ENCODE measurements at places on chromosomes 5 and 9.

DNA sequence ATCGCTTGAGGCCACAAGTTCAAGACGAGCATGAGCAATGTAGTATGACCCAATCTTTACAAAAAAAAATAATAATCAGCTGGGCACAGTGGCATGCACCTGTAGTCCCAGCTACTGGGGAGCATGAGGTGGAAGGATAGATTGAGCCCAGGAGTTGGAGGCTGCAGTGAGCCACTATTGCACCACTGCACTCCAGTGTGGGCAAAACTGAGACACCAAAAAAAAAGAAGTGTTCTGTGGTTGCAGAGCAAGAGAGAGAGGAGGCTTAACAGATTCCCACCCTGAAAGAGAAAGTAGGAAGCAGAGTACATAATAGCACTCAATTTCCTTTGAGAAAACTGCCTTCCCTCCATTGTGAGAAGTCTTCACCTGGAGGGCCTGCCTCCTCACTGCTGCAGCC, 52.6 kb downstream of the ALDH7A1 start:
- no peak for DNase-seq

DNA sequence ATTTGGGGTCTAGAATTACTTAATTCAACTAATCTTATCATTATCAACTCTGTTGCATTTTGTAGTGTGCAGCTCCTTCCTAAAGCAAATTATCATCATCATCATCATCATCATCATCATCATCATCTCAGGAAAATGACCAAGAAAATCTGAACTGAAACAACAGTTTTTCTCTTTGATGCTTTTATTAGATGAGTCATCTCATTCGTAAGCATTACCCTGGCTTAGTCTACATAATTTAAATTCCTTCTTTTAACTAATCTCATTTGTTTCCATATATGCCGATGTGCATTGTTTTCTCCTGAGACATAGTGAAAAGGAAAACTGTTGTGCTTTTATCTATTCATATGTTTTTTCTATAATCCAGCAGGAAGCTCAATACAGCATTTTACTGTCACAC, 173.0 kb upstream of the PDE4D start:
- DNase-seq: no peak

DNA sequence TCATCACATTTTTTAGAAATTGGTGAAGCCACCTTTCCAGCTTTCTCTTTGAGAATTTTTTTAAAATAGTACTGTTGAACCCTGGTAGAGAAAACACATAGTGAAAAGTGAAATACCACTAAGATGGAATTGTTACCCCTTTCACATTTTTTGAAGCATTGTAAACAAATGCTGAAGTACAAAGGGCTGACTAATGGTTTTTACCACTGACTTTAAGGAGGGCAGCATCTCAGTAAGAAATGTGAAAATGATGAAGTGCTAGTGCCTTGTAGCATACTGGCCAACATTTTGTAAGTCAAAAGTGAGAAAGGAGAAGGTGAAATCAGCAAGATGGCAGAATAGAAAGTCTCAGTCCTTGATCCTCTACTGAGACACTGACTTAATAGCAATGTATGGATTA, 320.6 kb downstream of the PJA2 start:
- no peak for DNase-seq

- DNase-seq: no peak
These were observed 92.0 kb downstream of the TMEM232 start for GRCh38 chr5:110634475-110634874.

- DNase-seq: no peak
These were observed 3.5 kb downstream of the PDLIM7 start for GRCh38 chr5:177493795-177494345.

- DNase-seq: no peak
These were observed 1.7 kb downstream of the CNOT8 start for GRCh38 chr5:154860123-154860522.

- no peak for DNase-seq
These were observed 70.7 kb downstream of the ANKRD33B start for GRCh38 chr5:10634562-10634961.

- DNase-seq: no peak
These were observed 974 bp upstream of the SLC12A2 start for GRCh38 chr5:128082551-128083032.

DNA sequence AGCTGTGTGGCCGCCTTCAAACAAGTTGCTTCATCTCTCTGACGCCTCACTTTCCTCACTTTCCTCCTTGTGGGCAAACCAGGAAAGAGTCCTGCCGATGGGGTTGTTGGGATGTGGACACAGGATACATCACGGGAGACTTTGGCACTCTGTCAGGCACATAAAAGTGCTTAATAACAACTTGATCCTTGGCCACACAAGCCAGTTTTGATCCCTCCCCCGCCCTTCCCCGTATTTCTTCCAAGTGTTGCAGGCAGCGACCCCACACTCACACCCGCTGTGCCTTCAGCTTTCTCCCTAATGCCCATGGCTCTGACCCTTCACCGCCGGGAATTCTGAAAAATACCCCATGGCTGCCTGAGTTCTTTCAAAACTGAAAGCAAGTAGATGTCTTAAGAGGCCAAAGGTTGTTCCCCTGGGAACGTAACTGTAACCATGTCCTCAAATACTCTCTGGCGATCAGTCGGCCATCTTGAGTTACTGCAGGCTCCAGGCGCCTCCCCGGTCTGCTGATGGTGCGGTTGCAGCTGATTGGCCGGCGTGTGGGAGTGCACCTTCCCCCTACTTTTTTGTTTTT, 59.8 kb downstream of the ARHGEF37 start:
- DNase-seq: no peak

DNA sequence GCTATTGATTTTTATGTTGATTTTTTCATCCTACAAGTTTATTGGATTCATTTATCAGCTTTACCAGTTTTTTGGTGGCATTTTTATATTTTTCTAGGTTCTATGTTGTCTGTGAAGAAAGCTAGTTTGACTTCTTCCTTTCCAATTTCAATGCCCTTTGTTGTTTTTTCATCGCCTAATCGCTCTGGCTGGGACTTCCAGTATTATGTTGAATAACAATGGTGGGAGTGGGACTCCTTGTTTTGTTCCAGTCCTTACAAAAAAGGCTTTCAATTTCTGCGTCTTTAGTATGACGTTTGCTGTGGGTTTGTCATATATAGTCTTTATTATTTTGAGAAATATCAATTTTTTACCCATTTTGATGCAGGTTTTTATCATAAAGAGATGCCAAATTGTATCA, 175.6 kb upstream of the CCNH start:
- no peak for DNase-seq

DNA sequence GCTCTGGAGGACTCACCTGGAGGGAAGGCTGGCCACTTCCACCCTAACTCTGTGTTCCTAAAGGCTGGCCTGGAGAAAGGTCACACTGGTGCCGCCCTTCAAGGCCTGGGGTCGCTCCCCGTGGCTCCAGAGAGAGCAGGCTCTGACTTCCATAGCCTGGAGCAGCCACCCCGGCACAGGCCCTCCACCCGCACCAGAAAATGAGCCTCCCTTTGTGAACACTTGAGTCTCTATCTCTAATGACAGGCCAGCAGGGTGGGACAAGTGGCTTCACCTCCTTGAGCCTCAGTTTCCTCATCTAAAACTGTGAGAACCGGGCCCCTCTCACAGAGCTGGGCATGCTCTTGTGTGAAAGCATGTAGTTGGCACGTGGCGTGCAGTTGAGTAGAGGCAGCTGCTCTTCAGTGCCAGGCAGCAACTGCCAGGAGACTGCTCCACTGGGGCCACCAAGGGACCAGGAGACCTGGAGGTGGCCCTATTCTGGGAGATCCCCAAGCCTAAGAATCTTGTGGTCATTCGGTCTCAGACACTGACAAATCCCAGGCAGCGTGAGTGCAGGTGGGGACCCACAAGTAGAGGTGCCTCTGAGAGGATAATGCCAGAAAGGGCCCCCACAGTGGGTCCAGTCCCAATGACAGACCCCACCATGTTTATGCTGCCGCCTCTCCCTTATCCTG, 56.7 kb upstream of the GARNL3 start:
- no peak for DNase-seq

- no peak for DNase-seq
These were observed 307.3 kb upstream of the PIK3R1 start for GRCh38 chr5:67908126-67908765.

- DNase-seq: no peak
These were observed 485.6 kb downstream of the ZSWIM6 start for GRCh38 chr5:61817472-61818326.

DNA sequence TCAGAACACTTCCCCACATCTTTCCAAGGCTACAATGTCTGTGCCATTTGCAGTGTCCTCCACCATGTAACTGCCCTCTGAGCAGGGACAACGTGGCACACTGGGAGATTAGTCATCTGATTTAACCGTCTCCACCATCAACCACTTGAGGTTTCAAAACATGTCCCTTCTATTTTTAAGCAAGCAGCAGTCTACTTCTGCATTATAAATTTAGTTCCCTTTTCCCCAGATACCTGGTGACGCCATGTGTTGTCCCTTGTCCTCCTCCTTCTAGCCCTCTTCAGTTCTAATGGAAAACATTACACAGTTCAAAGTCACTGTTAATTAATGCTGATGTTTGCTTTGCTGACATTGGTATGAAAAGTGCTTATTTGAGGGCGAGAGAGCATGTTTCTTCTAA, 52.8 kb downstream of the ATP10B start:
- no peak for DNase-seq

- no peak for DNase-seq
These were observed 490.4 kb downstream of the DNAH5 start for GRCh38 chr5:13454050-13454449.

Data from stimulated activated CD8-positive, alpha-beta memory T cell treated with anti-CD3 and anti-CD28 coated beads, Interleukin-2, amount 100 ng/mL, for 1 hour (primary cell).